ENCODE measurements at places on chromosomes 3 and 15.

- no peaks in the 10 kb centered on the region for H3K27me3 ChIP-seq
- no peak for DNase-seq
- no peaks in the 10 kb centered on the region for H3K36me3 ChIP-seq
Measured at GRCh38 chr3:148265841-148266240, 431.9 kb upstream of the AGTR1 start.

- no peaks in the 10 kb centered on the region for H3K27me3 ChIP-seq
- H3K27ac ChIP-seq: no peak overlapping the region
- DNase-seq: peak; percentile 54
- H3K4me3 ChIP-seq: no peak overlapping the region
Measured at GRCh38 chr3:149277331-149277813, 55.7 kb upstream of the CP start.

DNA sequence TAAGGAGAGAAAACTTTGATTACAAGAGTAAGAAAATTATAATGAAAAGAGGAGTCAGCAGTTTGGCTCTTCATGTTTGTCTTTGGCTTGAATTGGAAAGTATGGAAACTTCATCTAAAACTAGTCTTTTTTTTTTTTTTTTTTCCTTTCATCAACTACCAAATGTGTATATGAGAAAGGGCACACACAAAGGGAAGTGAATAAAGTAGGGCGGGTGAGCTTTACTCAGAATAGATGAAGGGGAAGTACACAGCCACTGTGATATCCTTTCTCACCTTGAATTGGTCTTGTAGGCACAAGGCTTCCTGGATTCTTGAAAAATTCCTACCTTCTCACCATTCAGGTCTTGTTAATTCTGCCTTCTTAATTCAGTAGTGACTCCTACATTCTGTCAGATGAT is 652.3 kb upstream of the KCNMB2 start:
- no peak overlapping the region for H3K4me3 ChIP-seq
- no peaks in the 10 kb centered on the region for H3K4me1 ChIP-seq
- H3K27me3 ChIP-seq: no peaks in the 10 kb centered on the region

GRCh38 chr3:64594134-64594533 is 93.7 kb downstream of the ADAMTS9 start:
- H3K27ac ChIP-seq: no peak overlapping the region
- H3K27me3 ChIP-seq: no peaks in the 10 kb centered on the region
- DNase-seq: no peak

DNA sequence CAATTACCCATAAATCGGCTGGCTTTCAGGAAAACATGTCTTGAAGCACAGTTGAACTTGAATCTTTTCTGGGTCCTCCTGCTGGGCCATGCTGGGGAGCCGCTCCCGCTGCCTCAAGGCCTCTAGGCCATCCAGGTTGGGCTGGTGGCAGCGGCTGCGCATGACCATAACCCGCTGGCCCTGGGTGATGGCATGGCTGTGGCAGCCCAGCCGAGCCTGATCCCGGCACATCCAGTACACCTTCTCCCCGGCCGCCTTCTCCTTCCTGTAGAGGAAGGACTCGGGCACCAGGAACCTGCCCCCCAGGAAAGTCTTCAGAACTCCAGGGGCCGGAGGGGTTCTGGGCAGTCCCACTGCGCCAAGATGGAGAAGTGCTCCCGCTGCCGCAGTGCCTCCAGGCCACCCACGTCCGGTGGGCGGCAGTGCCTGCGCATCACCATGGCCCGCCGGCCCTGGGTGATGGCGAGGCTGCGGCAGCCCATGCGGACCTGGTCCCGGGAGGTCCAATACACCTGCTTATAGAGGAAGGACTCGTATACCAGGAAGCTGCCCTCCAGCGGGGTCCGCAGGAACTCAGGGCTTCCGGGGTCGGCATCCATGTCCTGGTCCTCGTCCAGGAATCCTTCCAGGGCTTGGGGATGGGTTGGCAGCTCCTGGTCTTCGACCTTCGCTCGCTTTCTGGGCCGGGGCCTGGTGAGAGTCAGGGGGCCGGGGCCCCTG is 84.3 kb upstream of the FXR1 start:
- H3K27ac ChIP-seq: no peak overlapping the region
- H3K36me3 ChIP-seq: no peaks in the 10 kb centered on the region
- no peak overlapping the region for H3K4me3 ChIP-seq
- DNase-seq: no peak
- H3K4me1 ChIP-seq: no peaks in the 10 kb centered on the region

DNA sequence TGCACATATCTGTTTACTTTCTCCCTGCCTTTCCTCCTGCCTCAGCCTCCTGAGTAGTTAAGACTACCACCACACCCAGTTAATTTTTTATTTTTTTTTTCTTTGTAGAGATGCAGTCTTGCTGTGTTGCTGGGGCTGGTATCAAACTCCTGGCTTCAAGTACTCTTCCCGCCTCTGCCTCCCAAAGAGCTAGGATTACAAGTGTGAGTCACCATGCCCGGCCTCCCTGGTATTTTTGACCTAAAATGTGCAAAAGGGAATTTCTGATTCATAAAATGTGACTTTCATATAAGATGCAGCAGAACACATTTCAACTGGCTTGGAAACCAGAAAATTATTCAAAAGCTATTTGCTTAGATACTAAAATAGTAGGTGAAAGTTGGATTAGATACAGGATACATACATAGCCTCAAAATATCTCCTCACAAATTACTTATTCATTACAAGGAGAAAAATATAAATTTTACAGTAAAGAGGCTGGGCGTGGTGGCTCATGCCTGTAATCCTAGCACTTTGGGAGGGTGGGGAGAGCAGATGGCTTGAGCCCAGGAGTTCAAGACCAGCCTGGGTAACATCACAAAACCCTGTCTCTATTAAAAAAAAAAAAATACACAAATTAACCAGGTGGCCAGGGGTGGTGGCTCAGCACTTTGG is 32.0 kb downstream of the MAP4 start:
- DNase-seq: peak; percentile 31
- no peaks in the 10 kb centered on the region for H3K36me3 ChIP-seq
- no peak overlapping the region for H3K27ac ChIP-seq
- no peaks in the 10 kb centered on the region for H3K4me1 ChIP-seq
- H3K4me3 ChIP-seq: no peak overlapping the region

- no peak overlapping the region for H3K4me3 ChIP-seq
- H3K4me1 ChIP-seq: peaks cover 8% of the 10 kb centered on the region
- peak; percentile 93 for DNase-seq
- no peaks in the 10 kb centered on the region for H3K27me3 ChIP-seq
Measured at GRCh38 chr3:188060840-188061544, 93.0 kb upstream of the LPP start.

- no peak overlapping the region for H3K4me3 ChIP-seq
- H3K4me1 ChIP-seq: no peaks in the 10 kb centered on the region
- no peaks in the 10 kb centered on the region for H3K27me3 ChIP-seq
- no peak overlapping the region for H3K27ac ChIP-seq
- DNase-seq: peak; percentile 71
Measured at GRCh38 chr3:139629033-139629432, 48.7 kb downstream of the NMNAT3 start.

- no peak for DNase-seq
- H3K27me3 ChIP-seq: no peaks in the 10 kb centered on the region
- H3K27ac ChIP-seq: no peak overlapping the region
- no peaks in the 10 kb centered on the region for H3K4me1 ChIP-seq
Measured at GRCh38 chr3:187909866-187910265, 164.6 kb upstream of the BCL6 start.

DNA sequence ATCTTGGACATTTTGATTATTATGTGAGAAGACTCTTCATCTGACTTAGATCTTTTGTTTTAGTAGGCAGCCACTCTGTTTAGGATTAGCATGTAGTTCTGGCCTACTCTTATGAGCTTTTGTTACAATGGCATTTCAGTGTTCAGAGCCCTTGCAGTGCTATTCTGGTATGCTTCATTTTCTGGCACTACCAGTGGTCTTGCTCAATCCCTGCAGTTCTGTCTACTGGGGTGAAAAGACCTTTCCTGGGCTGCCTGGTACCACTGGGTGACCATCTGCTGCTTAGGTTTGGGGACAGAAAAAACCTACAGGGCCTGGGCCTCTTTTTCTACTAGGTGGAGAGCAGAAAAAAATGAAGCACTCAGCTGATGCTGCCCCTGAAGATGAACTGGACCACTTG is 42.5 kb downstream of the IL16 start:
- H3K4me1 ChIP-seq: no peaks in the 10 kb centered on the region
- no peaks in the 10 kb centered on the region for H3K36me3 ChIP-seq
- H3K27me3 ChIP-seq: no peaks in the 10 kb centered on the region
- no peak overlapping the region for H3K4me3 ChIP-seq

GRCh38 chr3:5485427-5485826 is 297.9 kb downstream of the EDEM1 start:
- no peaks in the 10 kb centered on the region for H3K36me3 ChIP-seq
- no peak for DNase-seq
- H3K4me3 ChIP-seq: no peak overlapping the region
- no peaks in the 10 kb centered on the region for H3K4me1 ChIP-seq
- no peaks in the 10 kb centered on the region for H3K27me3 ChIP-seq

- H3K27ac ChIP-seq: no peak overlapping the region
- no peaks in the 10 kb centered on the region for H3K27me3 ChIP-seq
- H3K4me3 ChIP-seq: no peak overlapping the region
- H3K36me3 ChIP-seq: no peaks in the 10 kb centered on the region
- no peak for DNase-seq
Measured at GRCh38 chr3:143331350-143331749, 211.8 kb downstream of the CHST2 start.

DNA sequence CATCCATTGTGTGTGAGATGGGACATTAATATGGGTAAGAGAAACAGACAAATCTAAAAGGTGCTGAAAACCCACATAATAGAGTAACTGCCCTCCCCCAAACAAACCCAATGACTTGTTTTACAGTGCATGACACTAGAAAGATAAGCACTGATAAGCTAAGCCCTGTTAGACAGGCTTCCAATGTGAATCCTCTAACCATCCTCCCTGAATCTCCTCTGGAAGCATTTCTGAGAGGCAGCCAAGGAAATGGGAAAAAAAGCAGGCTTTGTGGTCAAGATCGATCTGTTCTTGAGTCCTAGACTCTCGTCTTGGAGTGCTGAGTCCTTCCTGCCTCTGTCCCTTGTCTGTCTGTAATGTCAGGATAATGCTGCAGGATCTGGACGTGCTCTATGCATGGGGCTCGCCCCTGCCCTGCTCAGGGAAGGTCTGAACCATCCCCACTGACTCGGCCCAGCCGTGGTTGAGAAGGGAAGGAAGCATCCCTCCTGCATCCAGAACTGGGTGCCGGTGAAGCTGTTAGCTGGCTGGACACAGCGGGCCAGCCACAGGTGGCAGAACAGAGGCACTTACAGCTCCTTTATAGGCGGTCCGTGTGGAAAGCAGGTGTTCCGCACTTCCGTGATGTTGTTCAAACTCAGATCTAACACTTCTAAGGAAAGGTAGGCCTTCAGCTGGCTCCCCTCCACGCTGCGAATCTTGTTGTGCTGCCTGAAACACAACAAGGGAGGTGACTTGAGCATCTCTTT is 84.1 kb downstream of the LRIG1 start:
- H3K36me3 ChIP-seq: peaks cover 2% of the 10 kb centered on the region
- H3K4me3 ChIP-seq: no peak overlapping the region
- H3K27me3 ChIP-seq: no peaks in the 10 kb centered on the region
- H3K27ac ChIP-seq: peak overlapping the region; percentile 85
- H3K4me1 ChIP-seq: peaks cover 20% of the 10 kb centered on the region

DNA sequence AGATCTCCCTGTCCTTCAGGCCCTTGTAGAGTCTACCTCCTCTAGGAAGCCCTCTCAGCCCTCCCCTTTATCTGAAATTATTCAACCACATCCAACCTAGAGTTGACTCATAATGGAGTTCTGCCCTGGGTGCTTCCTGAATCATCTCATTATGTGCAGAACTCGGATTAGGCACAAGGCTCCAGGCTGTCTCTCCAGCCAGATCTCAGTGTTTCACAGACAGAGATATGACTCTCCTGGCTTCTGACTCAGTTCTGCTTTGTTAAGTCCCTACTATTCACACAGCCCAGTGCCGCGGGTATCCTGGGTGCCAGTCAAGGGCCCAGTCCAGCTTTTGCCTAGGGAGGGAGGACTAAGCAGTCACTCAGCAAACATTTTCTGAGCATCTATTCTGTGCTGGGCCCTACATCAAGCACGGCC is 9.3 kb downstream of the STRA6 start:
- DNase-seq: no peak
- H3K4me1 ChIP-seq: no peaks in the 10 kb centered on the region
- no peak overlapping the region for H3K4me3 ChIP-seq
- H3K36me3 ChIP-seq: no peaks in the 10 kb centered on the region
- H3K27ac ChIP-seq: no peak overlapping the region
- H3K27me3 ChIP-seq: no peaks in the 10 kb centered on the region

DNA sequence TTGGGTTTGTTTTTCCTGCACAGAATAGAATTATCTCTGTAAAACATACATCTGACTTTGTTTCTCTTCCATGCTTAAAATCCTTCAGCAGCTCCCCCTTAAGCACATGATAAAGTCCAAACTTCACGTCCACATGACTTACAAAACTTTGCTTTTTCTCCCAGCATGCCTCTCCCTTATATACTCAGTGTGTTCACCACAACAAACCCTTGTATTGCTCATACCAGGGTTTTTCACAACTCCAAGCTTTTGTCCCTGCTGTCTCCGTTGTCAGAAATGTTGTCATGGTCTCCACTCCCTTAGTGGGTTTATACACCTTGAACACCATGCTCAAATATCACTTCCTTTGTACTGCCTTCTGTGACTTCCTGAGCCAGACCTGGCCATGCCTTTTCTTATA is 91.1 kb upstream of the MITF start:
- H3K4me1 ChIP-seq: no peaks in the 10 kb centered on the region
- H3K4me3 ChIP-seq: no peak overlapping the region
- no peaks in the 10 kb centered on the region for H3K36me3 ChIP-seq

- H3K4me3 ChIP-seq: no peak overlapping the region
- H3K27ac ChIP-seq: no peak overlapping the region
- H3K4me1 ChIP-seq: no peaks in the 10 kb centered on the region
- H3K27me3 ChIP-seq: no peaks in the 10 kb centered on the region
Measured at GRCh38 chr3:190197346-190197763, 76.7 kb upstream of the P3H2 start.

GRCh38 chr15:79430901-79431635 is 1.1 kb upstream of the MINAR1 start:
- peaks cover 20% of the 10 kb centered on the region for H3K27me3 ChIP-seq
- H3K27ac ChIP-seq: no peak overlapping the region
- no peaks in the 10 kb centered on the region for H3K36me3 ChIP-seq
- peaks cover 2% of the 10 kb centered on the region for H3K4me1 ChIP-seq
- DNase-seq: peak; percentile 35

- no peaks in the 10 kb centered on the region for H3K27me3 ChIP-seq
- H3K27ac ChIP-seq: no peak overlapping the region
- no peak overlapping the region for H3K4me3 ChIP-seq
- no peaks in the 10 kb centered on the region for H3K36me3 ChIP-seq
- no peaks in the 10 kb centered on the region for H3K4me1 ChIP-seq
Measured at GRCh38 chr3:158379517-158379916, 191.5 kb upstream of the MLF1 start.
